ENCODE measurements at places on chromosomes 5 and 9.

GRCh38 chr5:174454464-174454863 is 269.9 kb upstream of the MSX2 start:
- DNase-seq: no peak

GRCh38 chr5:73214996-73215395 is 42.0 kb downstream of the TMEM174 start:
- no peak for DNase-seq

GRCh38 chr5:40499007-40499406 is 180.7 kb upstream of the PTGER4 start:
- DNase-seq: no peak

- DNase-seq: no peak
Measured at GRCh38 chr5:33148076-33148513, 292.7 kb upstream of the TARS1 start.

DNA sequence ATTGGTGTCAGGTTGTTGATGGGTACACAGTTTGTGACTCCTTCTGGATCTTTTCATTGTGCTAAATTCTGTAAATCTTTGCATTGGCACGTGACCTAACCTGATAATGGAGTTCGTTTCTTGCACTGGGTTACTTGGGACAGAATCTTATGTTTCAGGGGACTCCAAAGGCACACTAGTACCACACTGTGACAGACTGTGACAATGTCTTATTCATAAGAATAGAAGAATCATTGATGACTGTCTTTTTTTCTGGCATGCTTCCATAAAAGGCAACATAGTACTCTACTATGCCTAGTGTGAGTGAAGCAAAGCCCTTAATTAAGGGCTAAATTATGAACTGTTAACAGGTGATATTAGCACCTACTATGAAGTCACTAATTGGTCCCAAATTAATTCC is 35.4 kb upstream of the RICTOR start:
- no peak for DNase-seq

- DNase-seq: no peak
Measured at GRCh38 chr9:15744196-15744595, 191.4 kb downstream of the CCDC171 start.

GRCh38 chr5:132444061-132444460 is 46.5 kb downstream of the IRF1 start:
- DNase-seq: no peak

GRCh38 chr9:87604886-87605588 is 107.4 kb downstream of the DAPK1 start:
- DNase-seq: no peak

- DNase-seq: no peak
Measured at GRCh38 chr5:166602271-166602670, 1689.2 kb upstream of the WWC1 start.

- no peak for DNase-seq
Measured at GRCh38 chr5:171436804-171437285, 17.4 kb downstream of the FGF18 start.

DNA sequence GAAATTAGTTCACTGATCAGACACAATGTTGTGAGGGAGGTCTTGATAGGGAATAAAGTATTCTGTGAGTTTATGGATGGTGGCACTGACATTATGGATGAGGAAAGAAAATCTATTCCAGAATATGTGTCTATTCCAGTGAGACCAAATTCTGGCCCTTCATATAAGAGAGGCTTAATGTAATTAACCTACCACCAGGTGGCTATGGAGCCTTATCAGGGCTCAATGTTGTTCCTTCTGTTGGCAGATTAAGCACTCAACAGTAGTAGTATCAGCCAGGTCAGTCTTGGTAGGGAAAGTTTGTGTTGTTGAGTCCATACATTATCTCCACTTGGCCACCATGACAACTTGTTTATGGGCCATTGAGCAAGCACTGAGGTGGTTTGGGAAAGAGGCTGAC is 41.7 kb upstream of the BARX1 start:
- DNase-seq: no peak

- DNase-seq: peak; percentile 63
Measured at GRCh38 chr5:32538031-32538547, 47.3 kb upstream of the SUB1 start.

DNA sequence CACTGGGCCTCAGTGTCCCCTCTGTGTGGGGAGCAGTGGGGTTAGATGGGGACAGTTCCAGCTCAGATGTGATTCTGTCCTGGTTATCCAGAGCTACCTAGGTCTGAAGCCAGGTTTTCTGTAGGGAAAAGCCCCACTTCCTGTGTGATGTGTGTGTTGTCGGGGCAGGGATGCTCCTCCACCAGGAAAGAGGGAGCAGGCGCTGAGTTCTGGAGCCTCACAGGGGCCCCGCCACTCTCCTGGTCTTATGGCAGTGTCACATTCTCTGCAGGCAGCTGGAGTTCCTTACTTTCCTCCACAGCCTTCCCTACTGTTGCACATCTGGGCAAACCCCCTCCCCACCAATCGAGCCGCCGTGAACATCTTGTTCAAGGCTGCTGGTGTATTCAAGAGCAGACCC is 39.1 kb upstream of the GRHPR start:
- DNase-seq: no peak

- no peak for DNase-seq
Measured at GRCh38 chr9:134521817-134522501, 119.6 kb upstream of the COL5A1 start.

- peak; percentile 22 for DNase-seq
Measured at GRCh38 chr9:110255463-110256379, 586 bp downstream of the TXN start.

GRCh38 chr9:114883709-114884108 is 46.7 kb downstream of the TNFSF8 start:
- DNase-seq: no peak

- DNase-seq: no peak
Measured at GRCh38 chr9:93207860-93208734, 24.2 kb downstream of the WNK2 start.

DNA sequence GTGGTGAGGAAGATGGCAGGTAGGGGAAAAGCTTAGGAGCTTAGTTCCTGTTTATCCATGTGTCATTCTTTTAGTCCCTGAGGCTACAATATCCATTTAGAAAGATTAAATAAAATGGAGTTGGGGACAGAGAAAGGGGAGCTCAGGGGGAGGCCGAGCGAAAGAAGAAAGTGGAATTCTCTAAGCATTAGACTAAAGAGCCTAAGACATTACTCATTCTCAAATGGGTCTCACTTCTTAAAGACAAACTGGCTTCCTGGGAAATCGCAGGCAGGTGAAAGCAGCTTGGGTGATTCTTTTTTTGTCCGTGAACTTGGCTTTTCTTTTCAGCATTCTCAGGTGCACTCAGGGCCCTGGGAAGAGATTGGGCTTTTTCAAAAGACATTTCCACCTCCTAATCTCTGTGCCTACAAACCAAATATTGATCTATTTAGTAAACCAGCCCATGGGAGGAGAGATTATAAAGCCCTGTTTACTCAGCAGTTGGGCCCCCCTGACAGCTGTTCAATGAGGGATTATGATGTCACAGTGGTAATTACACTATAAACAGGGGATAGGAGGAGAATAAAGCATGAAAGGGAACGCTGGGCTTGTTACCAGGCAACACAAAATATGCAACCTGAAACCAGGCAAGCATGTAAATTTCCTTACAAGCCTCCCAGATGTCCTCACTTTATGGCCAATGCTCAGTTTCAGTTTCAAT is 584.0 kb downstream of the ACTL7B start:
- no peak for DNase-seq

DNA sequence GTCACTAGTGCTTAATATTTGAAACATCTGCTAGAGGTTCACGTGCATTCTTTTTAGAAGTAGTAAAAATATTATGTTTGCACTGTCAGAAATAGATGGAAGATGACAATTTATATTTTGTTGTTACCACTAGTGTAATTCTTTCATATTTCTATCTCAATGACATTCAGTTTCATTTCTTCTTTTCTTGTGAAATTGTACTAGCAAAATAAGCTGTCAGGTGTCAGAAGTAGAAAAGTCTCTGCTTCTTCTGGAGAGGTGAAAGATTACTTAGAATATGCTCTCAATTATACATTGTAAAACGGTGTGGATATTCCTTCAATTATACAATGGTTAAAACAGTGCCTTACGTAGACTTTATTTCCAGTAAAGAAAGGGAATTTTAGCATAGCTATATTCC is 395.4 kb downstream of the CSNK1G3 start:
- DNase-seq: no peak

GRCh38 chr5:151663617-151664293 is 23.0 kb downstream of the SPARC start:
- DNase-seq: no peak
